ENCODE measurements at places on chromosomes 3 and 15.

- peak; percentile 89 for DNase-seq
Measured at GRCh38 chr3:106130384-106131198, 261.8 kb upstream of the CBLB start.

GRCh38 chr3:44845528-44846520 lies 15.9 kb upstream of the TMEM42 start:
- DNase-seq: peak; percentile 88

DNA sequence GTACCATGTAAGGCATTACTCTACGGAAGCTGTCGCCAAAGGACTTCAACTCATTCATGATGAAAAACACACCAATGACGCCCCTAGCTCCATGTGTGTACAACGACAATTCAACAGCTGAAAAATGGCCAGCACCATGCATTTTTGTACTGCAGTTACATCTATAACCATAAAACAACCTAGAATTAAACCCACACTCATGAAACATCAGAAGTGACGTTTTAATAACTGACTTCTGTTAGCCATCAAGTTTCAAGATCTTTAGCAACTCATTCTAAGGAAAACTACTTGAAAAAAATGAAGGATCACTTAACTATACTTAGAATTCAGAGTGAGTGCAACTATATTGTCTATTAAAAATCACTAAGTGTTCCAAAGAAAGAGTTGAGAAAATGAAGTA lies 84.9 kb downstream of the RFTN1 start:
- DNase-seq: no peak

- no peak for DNase-seq
Measured at GRCh38 chr3:155869691-155870090, 759 bp upstream of the GMPS start.

GRCh38 chr3:57194641-57195040 lies 5.1 kb downstream of the HESX1 start:
- DNase-seq: no peak

- no peak for DNase-seq
Measured at GRCh38 chr3:150797155-150797554, 34.2 kb upstream of the SIAH2 start.

DNA sequence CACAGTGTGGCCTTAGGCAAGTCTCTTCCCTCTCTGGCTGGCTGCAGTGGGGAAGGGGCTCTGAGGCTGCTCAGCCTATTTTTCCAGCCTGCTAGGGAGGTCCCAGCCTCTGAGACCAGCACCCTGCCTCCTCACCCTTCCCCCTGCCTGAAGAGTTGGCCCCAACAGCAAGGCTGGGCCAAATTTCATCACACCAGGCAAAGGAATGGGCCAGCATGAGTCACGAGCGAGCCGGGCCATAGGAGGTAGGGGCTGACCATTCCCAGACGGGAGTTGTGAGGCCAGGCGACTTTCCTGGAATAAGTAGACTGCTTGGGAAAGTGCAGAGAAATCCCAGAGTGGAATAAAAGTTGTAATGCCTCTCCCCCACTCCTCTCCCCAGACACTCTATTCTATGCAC lies 5.7 kb upstream of the FBLN2 start:
- DNase-seq: peak; percentile 94

- DNase-seq: no peak
Measured at GRCh38 chr3:118641608-118642007, 393.0 kb downstream of the IGSF11 start.

GRCh38 chr3:67529337-67529736 lies 125.1 kb downstream of the SUCLG2 start:
- DNase-seq: no peak

GRCh38 chr15:82942691-82943090 lies 9.8 kb downstream of the HOMER2 start:
- DNase-seq: no peak

DNA sequence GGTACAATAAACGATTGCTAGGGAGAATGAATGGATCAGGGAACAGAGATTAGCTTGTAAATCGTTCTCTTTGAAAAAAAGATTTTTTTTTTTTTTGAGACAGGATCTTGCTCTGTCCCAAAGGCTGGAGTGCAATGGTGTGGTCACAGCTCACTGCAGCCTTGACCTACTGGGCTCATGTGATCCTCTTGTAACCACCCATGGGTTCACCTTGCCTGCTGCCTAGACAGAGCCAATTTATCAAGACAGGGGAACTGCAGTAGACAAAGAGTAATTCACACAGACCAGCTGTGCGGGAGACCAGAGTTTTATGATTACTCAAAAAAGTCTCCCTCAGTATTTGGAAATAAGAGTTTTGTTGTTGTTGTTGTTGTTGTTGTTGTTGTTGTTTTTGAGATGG lies 39.6 kb downstream of the METTL6 start:
- no peak for DNase-seq

- peak; percentile 86 for DNase-seq
Measured at GRCh38 chr3:81443958-81444357, 317.5 kb downstream of the GBE1 start.

DNA sequence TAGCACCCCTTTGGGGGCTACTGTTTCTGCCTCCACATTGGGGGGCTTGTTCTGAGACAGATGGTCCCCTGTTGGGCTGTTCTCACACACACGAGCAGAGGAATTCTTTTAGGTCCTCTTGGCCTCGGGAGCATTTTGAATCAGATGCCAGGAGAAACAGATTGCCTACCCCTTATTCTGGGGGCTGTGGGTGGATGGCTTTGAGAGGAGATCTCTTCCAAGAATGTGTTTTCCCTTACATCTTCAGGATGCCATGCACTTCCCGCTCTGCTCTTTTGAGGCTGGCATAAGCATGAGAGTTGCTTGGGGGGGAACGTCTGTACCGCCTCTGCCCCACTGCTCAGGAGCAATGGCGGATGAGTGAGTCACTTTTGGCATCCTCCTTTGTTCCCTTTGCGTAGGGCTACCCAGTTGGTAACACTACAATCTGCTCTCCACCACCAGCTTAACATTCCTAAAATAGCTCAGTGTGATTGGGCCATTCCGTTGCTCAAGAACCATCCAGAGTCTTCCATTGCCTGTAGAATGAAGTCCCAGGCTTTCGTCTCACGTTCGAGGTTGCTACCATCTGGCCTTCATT lies 154.4 kb downstream of the RPLP1 start:
- DNase-seq: peak; percentile 33

DNA sequence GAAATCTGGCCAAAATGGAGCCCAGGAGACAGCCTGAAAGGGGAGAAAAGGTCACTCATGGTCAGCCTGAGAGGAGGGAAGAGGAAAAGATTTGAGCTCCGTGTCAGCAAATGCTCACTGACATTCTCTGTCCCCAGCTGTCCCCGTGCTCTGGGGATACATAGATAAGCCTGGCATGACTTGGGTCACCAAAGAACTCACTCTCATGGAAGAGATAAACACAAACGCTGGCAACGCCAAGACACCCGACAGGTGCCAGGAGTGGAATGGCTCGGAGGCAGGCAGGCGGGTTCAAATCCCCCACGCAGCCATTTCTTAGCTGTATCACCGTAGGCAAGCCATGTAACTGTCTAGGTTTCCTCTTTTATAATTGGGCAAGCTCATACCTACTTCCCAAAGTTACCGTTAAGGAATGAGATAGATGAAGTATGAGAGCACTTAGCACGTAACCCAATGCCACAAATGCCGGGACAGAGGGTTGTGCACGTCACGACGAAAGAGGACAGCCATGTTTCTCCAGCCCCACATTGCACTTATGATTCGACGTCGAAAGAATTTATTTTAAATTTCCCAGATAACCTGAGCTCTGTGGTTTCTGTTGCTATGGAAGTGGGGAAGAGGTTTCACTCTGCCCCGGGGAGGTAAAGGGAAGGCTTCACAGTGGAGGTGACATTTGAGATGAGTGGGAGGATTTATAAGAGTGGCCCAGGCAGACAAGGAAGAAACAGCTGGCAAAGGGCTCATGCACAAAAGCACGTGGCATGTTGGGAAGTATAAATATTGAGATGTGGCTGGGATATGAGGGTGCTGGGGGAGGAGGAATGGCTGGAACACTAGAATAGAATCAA lies 41.4 kb upstream of the TSEN2 start:
- no peak for DNase-seq

GRCh38 chr3:181317508-181317907 lies 328.0 kb upstream of the DNAJC19 start:
- no peak for DNase-seq

- DNase-seq: no peak
Measured at GRCh38 chr3:39108200-39108710, 775 bp downstream of the TTC21A start.

GRCh38 chr3:171088496-171088895 lies 62.0 kb upstream of the SLC2A2 start:
- DNase-seq: peak; percentile 40

GRCh38 chr15:101288905-101289513 lies 6.0 kb downstream of the SNRPA1 start:
- DNase-seq: peak; percentile 74

- DNase-seq: no peak
Measured at GRCh38 chr3:55624238-55624637, 137.1 kb upstream of the WNT5A start.

- no peak for DNase-seq
Measured at GRCh38 chr3:37016903-37017302, 23.6 kb downstream of the MLH1 start.

DNA sequence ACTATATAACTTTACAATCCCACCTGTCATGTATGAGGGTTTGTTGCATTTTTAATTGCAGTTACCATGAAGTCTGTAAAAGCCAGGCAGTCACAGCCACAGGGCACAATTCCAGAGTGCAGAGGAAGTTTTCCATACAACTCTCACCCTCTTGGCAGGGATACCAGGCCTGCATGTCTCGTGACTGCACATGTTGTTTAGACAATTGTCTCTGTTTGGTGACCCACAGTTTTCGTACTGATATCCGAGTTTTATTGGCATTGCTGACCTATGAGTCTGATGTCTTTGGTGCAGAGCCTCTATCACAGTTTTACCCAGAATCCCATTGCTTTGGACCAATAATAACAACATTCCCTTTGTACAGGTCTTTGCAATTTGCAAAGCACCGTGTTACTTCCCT lies 24.9 kb upstream of the MYZAP start:
- peak; percentile 16 for DNase-seq

DNA sequence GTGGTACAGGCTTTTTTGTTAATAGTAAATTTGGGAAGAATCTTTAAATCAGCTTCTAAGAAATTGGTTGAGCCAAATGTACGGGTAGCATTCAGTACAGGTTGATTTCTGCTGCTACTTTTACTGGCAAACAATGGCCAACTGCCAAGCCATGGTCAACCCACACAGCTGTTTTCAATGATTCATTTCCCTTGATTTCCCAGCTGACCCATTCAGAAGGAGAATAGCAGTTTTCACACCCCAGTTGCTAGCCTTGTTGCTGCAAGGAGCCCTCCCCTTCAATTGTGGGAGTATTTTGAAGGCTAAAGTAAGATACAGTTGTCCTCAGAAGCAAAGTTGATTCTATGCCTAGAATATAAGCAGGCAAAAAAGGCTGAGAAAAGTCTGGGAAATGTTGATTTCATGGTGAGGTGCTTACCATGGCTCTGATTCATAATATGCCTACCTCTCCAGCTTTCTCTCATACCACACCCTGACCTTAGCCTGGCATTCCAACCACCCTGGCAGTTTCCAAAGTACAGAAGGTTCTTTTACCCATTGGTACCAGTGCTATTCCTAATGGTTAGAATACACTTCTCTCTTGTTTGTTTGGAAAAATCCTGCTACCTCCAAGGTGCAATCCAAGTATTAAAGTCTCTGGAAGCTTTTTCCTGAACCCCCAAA lies 320.3 kb upstream of the TGFBR2 start:
- peak; percentile 99 for DNase-seq

DNA sequence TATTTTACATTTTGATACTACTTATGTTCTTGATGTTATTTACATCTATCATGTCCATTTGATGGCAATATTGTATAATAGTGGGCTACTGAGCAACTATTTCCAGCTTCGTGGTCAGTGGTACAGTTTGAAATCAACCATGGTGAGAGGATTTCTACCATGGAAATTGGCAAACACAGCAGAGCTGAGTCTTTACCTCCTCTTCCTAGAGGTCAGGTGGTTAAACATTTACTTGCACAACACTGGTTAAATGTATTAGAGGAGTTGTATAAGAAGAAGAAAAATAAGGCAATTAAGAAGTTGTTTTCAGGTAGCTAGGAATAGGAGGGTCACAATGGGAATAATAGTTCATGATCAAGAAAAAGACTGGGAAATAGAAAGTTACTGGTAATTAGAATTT lies 7.2 kb upstream of the PPM1L start:
- no peak for DNase-seq

GRCh38 chr3:73559749-73560148 lies 65.0 kb downstream of the PDZRN3 start:
- no peak for DNase-seq

- no peak for DNase-seq
Measured at GRCh38 chr3:170705131-170705530, 119.3 kb upstream of the SLC7A14 start.

DNA sequence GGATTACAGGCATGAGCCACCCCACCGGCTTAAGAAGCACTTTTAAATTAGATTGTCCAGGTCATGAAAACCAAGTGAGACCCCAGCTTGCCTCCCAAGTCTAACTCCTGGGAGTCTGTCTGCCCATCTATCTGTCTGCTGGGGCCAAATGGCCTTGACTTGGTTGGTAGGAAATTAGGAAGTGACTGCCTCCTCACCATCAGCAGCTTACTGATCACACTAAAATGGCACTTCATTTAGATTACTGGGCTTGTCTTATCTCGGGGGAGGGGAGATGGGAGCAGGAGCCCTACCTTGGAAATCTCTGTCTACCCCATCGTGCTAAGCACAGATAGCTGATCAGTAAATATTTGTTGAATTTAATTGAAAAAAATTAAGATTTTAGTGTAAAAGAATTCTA lies 5.6 kb upstream of the LRRC2 start:
- no peak for DNase-seq

DNA sequence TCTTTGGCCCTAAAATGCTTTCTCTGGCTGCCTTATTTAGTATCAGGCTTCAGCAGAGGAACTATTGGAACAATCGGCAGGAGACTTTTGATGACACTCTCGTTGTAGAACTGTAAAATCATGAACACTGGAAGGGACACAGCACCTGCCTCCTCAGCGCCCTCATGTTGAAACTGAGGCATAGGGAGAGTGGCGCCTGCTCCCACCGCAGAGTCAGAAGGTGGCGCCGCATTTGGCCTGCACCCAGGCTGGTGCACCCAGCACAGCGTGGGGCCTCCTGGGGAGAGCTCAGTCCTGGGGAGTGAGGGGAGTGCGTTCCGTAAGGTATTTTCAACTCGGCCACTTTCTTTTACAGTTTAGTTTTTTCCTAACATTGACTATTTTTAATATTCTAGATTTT lies 78.2 kb upstream of the BLM start:
- DNase-seq: no peak

- no peak for DNase-seq
Measured at GRCh38 chr15:78374436-78375393, 34.6 kb downstream of the CRABP1 start.

GRCh38 chr3:160346511-160346910 lies 52.5 kb downstream of the IFT80 start:
- no peak for DNase-seq

Measured in fibroblast of pulmonary artery (primary cell).